ENCODE measurements at places on chromosomes 6 and 20.

- DNase-seq: no peak
Measured at GRCh38 chr6:106536357-106536756, 92.9 kb downstream of the RTN4IP1 start.

- peak; percentile 65 for DNase-seq
Measured at GRCh38 chr20:44532981-44533331, 11.1 kb upstream of the SERINC3 start.

GRCh38 chr6:170036916-170037315, 254.0 kb downstream of the DLL1 start:
- no peak for DNase-seq

DNA sequence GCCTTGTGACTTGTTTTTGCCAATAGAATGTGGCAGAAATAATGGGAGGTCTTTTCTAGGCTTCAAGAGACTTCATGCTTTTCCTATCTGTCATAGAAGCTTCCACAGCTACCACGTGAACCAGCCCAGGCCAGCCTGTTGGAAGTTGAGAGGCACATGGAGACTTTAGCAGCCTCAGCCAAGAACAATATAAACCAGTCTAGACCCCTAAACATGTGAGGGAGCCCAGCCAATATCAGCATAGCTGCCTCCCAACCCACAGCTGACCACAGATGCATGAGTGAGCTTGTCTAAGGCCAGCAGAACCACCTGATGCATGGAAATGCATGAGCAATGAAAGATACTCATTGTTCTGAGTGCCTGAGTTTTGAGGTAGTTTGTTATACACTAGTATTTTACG, 540.7 kb upstream of the BTBD3 start:
- DNase-seq: no peak

- no peak for DNase-seq
Measured at GRCh38 chr20:6299456-6299855, 176.6 kb upstream of the FERMT1 start.

- no peak for DNase-seq
Measured at GRCh38 chr20:47956268-47956995, 171.2 kb upstream of the SULF2 start.

DNA sequence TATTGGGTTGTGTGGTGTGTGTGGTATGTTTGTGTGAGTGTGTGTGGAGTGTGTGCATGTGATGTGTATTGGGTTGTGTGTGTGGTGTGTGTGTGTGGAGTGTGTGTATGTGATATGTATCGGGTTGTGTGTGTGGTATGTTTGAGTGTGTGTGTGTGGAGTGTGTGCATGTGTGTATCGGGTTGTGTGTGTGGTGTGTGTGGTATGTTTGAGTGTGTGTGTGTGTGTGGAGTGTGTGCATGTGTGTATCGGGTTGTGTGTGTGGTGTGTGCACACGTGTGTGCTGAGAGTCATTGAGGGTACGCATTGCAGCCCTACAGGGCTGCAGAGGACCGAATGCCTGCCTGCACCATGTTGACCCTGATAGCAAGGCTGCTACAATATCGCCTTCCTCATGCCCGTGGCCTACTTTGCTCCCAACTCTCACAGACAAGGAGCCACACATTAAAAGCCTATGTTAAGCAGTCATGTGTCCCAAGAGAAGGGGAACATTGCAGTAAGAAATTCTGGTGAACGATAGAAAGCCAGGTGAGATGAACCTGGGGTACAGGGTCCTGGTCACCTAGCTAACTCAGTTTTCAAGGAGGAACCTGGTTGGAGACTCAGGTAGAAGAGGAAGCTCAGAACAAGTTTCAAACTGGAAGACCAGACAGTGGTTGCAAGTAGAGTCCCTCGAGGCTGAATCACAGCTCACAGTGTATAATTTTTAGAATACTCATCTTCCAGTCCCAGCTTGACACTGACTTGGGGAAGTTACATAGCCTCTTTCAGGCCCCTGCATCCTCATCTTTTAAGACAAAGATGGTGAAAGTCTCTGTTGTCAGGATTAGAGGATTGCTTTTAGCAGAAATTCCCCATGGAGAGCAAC, 45.7 kb upstream of the TMEM170B start:
- no peak for DNase-seq

DNA sequence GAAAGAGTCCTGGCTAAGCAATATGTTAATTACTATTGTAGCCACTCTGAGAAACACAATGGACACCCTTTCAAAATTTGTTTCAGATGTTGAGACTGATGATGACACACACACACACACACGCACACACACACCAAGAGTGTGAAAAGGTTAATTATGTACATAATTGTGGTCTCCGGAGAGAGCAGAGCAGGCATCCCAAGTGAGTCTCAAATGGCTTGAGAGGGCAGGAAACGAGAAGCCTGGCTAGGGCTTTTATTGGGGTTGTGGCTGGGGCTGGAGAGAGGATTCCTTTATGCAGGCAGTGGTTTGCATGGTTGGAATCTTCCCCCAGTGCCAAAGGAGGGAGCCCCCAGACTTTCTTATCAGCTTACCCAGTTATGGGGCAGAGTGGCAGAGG, 38.2 kb upstream of the NKX2-4 start:
- DNase-seq: no peak

GRCh38 chr20:23283096-23283850, 67.3 kb upstream of the NXT1 start:
- no peak for DNase-seq

DNA sequence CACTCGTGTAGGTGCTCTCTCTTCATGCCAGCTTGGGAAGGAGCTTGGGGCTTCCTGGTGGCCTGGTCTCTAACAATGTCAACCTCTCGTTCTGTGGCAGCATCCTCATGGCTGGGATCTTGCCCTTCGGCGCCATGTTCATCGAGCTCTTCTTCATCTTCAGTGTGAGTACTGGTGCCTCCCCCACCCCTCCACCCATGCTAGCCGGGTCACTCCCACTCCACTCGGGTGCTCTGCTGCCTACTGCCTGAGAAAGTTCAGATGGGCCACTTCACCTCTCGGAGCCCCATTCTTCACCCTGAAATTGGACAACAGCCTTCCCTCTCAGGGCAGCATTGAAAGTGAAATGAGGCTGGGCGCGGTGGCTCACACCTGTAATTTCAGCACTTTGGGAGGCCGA, 48.8 kb downstream of the TM9SF4 start:
- DNase-seq: no peak

DNA sequence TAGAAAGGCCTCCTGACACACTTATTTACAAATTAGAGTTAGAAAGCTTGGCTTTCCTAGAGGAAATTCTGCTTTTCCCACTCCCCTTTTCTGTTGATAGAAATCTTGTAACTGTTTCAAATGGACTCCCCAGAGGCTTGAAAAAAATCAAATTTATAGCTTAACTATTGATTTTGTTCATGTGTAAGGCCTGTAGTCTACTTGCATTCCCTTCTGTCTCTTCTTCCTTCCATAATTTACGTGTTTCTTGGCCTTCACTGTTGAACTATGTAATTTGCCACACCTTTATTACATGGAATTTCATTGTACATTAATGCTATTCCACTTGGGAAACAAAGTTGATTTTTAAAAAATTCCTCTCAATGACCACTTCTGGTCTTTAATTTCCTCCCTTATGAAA, 81.4 kb downstream of the LAMP5 start:
- no peak for DNase-seq

- peak; percentile 65 for DNase-seq
Measured at GRCh38 chr6:142925575-142926110, 19.3 kb downstream of the HIVEP2 start.

- DNase-seq: no peak
Measured at GRCh38 chr6:110331816-110332215, 26.3 kb downstream of the METTL24 start.

GRCh38 chr6:73801652-73802268, 105.8 kb downstream of the CD109 start:
- no peak for DNase-seq

- DNase-seq: peak; percentile 23
Measured at GRCh38 chr6:5025911-5026819, 22.3 kb upstream of the RPP40 start.

GRCh38 chr6:112243861-112244827, 10.2 kb downstream of the LAMA4 start:
- DNase-seq: no peak

DNA sequence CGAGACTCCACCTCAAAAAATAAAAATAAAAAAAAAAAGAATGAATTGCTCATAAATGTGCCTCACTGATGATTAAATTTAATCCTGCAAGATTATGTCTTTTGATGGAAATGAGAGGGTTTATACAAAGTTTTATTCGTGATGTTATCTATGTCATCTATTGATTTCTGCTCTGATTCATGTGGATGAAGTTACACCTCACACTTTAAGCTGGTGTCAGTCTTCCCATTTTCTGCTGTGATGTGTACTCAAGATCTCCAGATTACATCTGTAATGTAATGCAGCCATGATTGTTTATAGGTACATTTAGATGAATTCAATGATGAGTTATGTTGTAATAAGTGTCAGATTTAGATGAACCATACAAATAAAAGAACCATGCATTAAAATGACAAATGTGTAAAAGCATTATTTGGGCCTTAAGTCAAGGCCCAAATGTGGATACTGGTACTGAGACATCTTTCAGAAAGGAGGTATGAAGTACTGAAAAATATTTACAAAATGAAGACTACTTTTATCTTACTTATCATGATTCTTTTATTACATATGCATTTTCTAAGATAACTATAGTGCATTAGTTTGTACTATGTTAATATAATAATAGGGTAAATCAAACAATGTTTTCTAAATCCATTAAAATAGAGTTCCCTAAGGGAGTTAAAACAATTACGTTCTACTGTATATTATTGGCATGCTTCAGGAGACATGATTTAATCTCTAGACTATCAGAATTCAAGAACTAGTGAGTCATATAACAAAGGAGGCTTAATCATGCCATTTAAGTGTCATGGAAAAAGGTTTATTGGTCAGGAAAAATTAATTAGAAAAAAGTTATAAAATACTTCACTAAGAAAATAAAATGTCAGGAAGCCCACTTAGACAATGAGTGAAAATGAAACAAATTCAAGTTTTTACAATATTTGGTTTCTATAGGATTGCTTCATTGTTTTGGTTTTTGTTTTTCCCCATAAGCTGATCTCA, 34.5 kb downstream of the HCRTR2 start:
- no peak for DNase-seq

DNA sequence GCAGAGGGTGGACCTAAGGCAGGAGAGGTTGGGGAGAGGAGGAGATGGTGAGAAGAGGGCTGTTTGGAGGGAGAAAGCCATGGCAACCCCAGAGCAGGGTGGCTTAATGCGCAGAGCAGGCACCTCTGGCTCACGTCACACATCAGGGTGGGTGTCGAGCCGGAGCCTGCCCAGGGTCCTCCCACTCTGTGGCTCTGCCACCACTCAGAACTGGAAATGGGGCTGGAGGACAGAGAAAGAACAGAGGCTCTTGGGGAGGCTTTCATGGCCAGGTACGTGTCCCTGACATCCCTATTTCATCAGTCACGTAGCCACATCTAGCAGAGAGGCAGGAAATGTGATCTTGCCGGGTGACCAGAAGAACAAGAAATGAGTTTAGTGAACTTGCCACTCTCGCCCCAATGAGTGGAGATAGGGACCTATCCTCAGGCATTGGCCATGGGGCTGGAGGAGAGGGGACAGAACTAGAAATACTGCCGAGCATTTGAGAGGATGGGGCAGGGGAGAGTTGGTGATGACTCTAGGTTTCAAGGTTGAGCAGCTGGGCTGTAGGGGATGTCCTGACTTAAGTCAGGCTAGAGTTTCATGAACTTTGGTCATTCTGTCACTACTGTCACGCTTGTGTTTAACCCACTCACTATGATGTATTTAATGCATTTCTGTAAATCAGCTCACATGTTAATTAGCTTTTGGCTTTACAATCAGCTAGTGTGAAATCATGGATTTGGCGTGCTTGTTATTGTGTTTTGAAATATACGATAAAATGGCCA, 52.7 kb downstream of the CDH26 start:
- DNase-seq: no peak

DNA sequence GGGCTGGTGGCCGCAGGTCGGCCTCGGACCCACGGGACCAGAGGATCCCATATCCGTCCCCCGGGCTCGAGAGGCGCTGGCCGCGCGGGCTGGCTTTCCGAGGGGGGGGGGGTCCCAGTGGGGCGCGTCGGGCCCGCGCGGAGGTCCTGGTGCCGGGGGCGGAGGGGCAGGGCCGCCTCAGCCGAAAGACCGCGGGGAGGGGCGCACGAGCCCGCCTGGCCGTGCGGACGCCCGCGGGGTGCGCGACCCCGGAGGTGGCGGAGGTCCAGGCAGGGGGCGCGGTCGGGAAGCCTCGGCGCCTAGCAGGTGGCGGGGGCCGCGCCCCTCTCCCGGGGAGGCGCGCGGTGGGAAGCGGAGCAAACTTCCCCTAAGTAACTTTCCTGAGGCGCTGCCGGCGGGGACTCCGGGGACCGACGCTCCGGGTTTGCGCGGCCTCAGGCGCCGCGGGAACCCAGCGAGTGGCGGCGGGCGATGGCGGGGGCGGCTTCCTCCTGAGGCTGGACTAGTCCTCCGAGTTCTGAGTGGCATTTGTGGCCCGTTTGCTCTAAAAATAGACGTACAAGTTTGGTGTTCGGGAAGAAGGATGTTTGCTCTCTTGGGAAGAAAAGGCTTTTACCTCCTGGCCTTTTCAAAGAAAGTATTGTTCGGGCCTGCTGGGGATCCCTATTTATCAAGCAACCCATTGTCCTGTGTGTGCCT, 26.5 kb upstream of the BTBD3 start:
- DNase-seq: peak; percentile 29

DNA sequence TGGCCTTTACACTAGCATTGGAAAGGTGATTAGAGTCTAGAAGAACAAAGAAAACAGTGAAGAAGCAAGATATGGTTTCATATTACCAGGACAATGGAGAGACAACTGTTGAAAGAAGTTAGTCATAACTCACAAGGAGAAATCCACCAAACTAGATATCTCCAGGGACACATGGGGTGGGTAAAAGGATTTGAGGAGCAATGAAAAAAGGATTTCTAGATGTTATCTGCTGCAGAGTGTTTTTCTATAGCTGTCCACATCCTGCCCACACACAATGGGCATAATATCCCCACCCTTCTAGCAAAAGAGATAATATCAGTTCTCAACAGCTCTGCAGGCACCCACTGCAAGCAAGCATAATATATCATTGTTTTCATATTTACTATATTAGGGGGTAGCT, 303.1 kb downstream of the HAO1 start:
- DNase-seq: no peak

GRCh38 chr6:43774776-43775534, 4.9 kb downstream of the VEGFA start:
- DNase-seq: peak; percentile 67

DNA sequence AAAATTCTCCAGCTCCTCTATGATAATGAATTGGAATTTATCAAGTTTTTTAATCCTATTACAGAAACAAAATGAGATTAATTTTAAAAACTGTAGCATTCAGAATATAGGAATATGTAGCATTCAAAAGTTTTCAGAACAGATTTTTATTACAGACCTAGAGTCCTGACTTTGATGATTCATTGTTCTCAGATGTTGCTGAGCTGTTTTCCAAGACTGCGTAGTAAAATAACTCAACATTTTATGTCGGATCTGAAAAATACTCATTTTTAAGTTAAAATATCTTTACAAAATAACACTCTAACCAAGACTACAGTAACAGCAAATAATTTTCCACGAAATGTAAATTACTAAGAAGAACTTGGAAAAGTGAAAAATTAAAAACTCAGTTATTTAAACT, 67.1 kb downstream of the SYCP2 start:
- no peak for DNase-seq

GRCh38 chr20:58432186-58432954, 43.3 kb downstream of the VAPB start:
- peak; percentile 14 for DNase-seq

GRCh38 chr20:31934491-31934890, 17.4 kb downstream of the PDRG1 start:
- DNase-seq: no peak
